ENCODE measurements at places on chromosomes 1 and 21.

GRCh38 chr1:43171312-43171875 lies 696 bp downstream of the EBNA1BP2 start:
- no peak for DNase-seq

GRCh38 chr1:51192213-51192843 lies 43.7 kb upstream of the RNF11 start:
- DNase-seq, result peak; percentile 63

DNA sequence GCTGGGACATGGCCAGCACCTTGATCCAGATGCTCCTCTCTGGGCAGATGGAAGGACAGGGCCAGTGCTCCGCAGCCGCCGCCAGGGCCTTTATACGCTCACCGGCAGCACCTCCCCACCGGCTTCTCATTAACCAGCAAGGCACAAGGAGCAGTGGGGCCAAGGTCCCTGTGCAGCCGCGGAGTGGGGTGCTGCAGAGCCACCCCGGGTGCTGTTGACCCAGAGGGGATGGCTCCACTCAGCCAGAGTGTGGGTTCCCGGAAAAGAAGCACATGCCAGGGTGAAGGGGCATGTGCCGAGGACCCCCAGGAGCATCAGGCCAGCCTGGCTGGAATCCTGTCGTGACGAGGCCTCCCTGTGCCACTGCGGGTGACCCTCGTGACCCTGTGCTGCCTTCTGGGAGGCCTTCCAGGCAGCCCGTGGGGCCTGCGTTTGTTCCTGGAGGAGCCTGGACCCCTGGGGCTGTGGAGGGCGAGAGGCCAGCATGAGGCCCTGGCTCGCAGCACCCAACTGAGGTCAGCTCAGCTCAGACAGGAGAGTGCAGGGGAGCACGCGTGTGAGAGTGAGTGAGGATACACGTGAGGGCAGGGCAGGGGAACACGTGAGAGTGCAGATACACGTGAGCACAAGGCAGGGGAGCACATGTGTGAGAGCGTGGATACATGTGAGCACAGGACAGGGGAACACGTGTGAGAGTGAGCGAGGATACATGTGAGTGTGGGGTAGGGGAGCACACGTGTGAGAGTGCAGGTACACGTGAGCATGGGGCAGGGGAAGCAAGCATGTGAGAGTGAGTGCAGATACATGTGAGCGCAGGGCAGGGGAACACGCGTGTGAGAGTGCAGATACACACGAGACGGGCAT lies at the start of gene FTCD:
Gene FTCD, minus strand, starts transcription at position 66 of the 864 bp plus-strand sequence. Its CDS starts 56 bp downstream, at position 10.
- DNase-seq, result no peak

- DNase-seq, result no peak
Observed at GRCh38 chr1:203799157-203799556, 3.7 kb downstream of the ZBED6 start.

DNA sequence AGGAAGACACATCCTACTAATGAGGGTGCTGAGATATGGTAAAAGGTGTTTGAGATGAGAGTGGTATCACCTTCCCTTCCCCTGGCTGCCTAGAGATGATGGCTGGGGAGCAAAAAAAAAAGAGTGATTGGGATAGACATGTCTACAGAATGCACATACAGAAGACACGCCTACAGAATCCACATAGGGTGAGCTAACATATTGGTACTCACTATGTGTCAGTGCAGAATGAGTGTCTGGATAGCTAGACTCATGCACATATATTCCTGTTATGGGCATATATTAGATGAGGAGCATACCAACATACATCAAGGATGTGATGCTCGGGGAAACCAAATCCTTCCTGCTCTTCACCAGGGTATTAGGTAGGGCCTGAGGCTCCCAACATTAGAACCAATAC lies 16.2 kb downstream of the CD34 start:
- no peak for DNase-seq

GRCh38 chr1:25564777-25565574 lies 21.6 kb downstream of the LDLRAP1 start:
- DNase-seq, result no peak

- DNase-seq, result no peak
Observed at GRCh38 chr1:92445865-92446264, 40.9 kb downstream of the GFI1 start.

GRCh38 chr1:236850077-236850979 lies 55.2 kb downstream of the MTR start:
- peak; percentile 46 for DNase-seq

DNA sequence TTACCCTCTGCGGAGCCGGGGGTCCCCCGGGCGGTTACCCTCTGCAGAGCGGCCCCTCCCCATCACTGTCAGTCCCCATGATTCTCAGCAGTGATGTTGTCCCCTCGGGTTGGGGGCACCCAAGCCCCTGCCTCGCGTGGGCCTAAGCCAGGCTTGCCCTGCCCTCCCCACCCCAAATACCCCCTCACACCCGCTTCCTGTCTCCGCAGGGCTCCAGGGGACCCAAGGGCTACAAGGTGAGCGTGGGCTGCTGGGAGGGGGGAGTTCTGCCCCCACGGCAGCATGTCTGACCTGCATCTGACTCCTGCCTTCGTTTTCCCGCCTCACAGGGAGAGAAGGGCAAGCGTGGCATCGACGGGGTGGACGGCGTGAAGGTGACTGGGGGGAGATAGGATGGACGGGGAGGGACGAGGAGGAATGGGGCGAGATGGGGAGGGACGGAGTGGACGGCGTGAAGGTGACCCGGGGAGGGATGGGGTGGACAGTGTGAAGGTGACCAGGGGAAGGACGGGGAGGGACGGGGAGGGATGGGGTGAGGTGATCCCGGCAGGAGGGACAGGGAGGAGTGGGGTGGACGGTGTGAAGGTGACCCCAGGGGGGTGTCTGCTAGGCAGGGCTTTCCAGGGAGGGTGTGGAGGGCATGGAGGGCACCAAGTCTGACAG lies 8.6 kb downstream of the COL6A1 start:
- DNase-seq, result no peak

- DNase-seq, result no peak
Observed at GRCh38 chr1:193794239-193794638, 607.8 kb upstream of the B3GALT2 start.

DNA sequence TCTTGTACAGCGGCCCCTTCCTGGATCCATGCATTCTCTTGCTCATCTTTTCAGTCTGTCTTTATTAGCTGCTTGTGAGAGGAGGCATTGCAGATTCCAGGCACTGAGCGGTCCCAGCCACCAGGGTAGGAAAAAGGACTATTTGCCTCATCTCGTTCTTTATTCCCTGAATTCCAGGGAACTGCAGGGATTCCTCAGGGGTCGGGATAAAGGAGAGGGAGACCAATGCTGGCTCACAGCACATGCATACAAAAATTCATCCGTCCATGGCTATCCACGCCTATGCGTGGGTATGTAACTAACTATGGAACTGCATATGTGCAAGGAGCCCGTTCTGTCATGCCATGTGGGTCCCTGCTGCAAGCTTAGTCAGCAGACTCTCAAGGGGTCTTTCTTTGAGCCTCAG lies 879 bp upstream of the PLPPR5 start:
- DNase-seq, result no peak

GRCh38 chr1:17569200-17570139 lies 30.0 kb downstream of the ARHGEF10L start:
- DNase-seq, result no peak

DNA sequence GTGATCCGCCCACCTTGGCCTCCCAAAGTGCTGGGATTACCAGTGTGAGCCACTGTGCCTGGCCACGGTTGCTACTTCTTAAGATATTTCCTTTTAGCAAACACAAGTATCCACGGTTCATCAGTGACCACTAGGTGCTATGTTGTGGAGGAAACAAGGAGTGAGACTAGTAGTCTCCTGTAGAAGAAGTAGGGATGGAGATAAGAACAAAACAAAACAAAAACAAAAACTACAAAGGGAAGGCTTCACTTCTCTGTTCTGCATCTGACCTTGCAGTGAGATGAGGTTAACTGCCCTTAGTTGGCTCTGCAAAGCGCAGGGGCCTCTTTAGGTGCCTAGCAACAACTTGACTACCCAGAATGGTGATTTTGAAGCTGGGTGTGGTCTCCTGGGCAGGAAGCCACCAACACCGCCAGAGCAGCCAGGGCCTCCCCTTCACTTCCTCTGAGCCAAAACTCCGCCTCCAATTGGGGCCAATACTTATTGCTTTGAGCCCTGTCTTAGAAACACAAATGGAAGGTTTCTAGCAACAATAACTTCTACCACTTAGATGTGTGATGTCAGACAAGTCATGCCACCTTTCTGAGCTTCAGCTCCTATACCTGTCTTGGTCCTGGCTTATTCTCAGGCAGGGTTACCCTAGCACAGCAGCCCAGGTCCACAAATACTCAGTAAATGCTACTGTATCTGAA lies 12.8 kb upstream of the CDC42 start:
- no peak for DNase-seq

GRCh38 chr21:22297575-22297974 lies 1299.4 kb downstream of the NCAM2 start:
- DNase-seq, result no peak

- no peak for DNase-seq
Observed at GRCh38 chr1:192399161-192399560, 82.4 kb downstream of the RGS21 start.

DNA sequence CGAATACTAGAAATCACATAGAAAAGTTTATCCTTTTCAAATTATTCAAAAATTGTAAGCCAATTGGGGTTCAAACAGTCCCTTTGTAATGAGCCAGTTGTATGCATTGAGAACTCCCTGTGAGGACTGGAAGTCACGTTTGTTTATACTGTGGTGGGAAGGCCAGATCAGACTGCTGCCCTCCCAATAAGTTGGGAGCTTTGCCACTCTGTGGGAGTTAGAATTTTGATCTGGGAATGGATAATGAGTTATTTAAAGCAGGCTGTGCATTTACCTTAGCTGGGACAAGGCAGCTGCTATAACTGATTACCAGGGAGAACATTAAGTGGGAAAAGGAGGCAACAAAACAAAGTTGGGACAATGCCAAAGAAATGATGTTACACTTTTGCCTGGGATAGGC lies 178.8 kb downstream of the SDCCAG8 start:
- peak; percentile 99 for DNase-seq

DNA sequence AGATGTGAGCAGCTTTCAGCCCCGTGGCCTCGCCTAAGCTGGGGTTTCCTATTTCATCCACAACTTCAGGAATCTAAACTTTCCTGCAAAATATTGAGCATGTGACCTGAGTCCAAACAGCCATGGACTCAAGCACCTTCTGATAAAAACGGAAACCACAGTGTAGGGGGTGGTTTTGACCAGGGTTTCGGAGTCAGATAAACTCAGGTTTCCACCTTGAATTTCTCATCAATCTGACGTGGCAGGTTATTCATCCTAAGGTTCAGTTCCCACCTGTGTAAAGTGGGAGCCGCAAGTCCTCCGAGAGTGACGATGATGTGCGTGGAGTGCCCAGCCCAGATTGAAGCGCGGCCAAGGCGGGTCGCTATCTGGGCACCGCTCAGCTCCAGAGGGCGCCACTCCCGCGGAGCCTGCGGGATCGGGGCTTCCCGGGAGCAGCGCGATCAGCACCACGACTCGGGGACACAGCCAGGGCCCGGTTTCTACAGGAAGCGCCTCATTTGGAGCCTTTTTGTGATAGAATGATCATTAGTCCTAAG lies 871 bp upstream of the ETS2 start:
- peak; percentile 54 for DNase-seq

GRCh38 chr1:166875302-166875733 lies 746 bp downstream of the TADA1 start:
- no peak for DNase-seq

DNA sequence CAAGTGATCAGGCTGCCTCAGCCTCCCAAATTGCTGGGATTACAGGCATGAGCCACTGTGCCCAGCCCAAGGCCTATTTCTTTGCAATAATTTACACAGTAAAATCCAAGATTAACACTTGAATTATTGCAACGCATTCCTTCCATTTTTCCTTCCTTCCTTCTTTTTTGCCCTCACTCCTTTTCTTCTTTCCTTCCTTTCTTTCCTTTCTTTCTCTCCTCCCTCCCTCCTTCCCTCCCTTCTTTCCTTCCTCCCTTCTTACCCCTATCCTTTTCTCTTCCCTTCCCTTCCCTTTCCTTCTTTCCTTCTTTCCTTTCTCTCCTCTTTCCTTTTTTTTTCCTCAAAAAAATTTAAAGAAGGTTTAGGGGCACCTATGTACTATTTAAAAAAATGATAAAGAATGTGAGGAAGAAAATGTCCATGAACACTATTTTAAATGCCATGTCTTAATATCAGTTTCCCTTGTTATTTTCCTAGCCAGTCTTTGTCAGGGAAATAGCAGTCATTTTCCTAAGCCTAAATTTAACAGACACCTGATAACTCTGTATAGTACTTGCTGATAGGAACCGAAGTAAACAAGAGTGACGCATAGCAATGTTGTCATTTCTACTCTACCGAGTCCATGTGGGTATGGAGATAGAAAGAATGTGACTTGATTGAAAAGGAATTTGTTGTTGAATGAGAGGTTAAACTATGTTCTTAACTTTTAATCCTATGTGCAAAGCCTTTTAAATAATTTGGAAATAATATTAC lies 79.8 kb upstream of the HMCN1 start:
- DNase-seq, result no peak

GRCh38 chr1:23553231-23554126 lies 5.8 kb downstream of the ID3 start:
- DNase-seq, result no peak

GRCh38 chr1:87705233-87705632 lies 376.6 kb downstream of the LMO4 start:
- no peak for DNase-seq

GRCh38 chr1:153611356-153611755 lies 1.6 kb downstream of the S100A16 start:
- no peak for DNase-seq

DNA sequence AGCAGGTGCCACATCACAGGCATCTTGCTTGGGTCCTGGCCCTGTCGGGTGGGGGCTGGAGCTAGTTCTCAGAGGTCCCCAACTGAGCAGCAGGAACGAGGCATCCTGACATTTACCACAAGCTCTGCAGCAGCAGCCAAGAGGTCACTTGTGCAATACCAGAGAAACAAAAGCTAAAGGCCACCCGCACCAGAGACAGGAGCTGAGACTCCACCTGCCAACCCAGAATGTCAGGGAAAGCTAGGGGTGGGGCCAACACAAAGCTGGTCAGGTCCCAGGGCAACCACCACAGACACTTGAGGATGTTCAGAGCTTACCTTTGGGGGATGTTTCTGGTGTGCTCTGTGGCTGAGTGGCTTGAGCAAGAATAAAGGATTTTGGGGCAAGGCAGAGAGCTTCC lies 13.6 kb upstream of the SYT6 start:
- DNase-seq, result no peak

GRCh38 chr1:6438047-6438525 lies 13.5 kb downstream of the ESPN start:
- DNase-seq, result peak; percentile 64

- no peak for DNase-seq
Observed at GRCh38 chr1:232558954-232559353, 71.0 kb downstream of the SIPA1L2 start.

GRCh38 chr1:14725695-14726094 lies 127.2 kb downstream of the KAZN start:
- DNase-seq, result no peak

GRCh38 chr1:16013908-16014258 lies 4.0 kb downstream of the HSPB7 start:
- no peak for DNase-seq

- DNase-seq, result no peak
Observed at GRCh38 chr1:58317694-58318093, 228.8 kb downstream of the OMA1 start.
